ENCODE measurements at places on chromosomes 5 and 9.
A peak's percentile ranks its signal among the peaks of the same experiment; 100 is the strongest.

- no peak for DNase-seq
Measured at GRCh38 chr9:19286634-19287188, 56.2 kb downstream of the DENND4C start.

DNA sequence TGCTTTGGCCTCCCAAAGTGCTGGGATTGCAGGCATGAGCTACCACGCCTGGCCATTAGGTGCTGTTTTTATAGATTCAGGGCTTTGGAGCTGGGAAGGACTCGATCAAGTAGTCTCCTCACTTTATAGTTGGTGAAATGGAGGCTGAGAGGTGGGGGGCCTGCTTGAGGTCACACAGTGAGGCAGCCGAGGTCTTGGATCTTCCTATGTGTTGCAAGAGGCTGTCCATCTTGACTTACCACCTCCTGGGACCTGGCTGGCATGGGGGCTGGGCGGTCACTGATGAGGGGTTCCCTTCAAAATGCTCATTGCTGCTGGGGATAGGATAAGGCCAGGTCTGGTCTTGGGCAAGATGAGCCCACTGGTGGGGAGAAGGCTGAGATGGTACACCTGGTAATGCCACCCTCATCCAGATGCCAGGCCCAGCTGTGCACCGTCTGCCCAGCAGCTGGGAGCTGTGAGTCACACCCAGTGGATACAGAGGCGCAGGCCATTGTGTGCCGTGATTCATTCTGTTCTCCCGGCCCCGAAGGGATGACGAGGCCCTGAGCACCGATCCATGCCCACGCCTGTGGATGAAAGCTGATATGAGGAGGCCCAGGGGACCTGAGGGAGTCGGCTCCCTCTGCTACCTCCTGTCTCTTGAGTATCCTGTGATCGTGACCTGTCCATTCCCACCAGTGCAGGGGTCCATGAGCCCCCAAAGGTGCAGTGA, 10.5 kb upstream of the NDST1 start:
- no peak for DNase-seq

DNA sequence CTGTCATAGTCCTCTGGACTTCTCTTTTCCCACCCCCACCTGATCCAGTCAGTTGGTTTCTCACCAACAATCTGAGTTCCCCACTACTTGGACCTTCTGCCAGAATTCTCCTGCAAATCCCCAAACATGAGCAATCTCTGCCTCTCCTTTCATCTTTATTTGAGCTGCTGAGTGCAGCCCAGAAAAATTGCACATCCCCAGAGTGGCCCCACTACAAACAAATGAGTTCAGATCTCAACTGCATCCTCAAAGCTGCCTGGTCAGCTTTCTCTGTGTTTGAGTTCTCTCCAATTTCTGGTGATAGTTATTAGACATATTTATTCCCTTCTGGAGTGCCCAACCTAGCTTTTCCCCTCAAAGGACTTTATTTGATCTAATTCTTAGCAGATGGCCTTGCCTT, 102.2 kb downstream of the PSAT1 start:
- DNase-seq: no peak

- DNase-seq: no peak
Measured at GRCh38 chr5:103364074-103364473, 105.5 kb downstream of the MACIR start.

- DNase-seq: no peak
Measured at GRCh38 chr9:136100700-136101614, 5.9 kb upstream of the NACC2 start.

DNA sequence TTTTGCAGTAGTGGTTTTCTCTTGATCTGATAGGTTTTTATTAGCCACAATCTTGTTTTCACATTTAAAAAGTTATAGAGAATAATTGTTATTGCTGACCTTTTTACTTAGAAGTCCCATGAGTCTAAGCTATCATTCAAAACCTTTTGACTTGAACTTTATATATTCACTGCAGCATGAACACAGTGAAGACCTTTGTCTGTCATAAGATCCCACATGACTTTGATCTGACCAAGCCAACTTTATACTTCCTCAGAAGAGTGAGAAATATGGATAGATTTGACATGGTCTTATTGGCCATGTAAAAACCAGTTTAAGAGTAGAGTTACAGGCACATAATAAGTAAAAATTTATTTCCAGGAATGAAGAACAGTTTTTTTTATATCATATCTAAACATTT, 34.1 kb downstream of the RAD1 start:
- no peak for DNase-seq

DNA sequence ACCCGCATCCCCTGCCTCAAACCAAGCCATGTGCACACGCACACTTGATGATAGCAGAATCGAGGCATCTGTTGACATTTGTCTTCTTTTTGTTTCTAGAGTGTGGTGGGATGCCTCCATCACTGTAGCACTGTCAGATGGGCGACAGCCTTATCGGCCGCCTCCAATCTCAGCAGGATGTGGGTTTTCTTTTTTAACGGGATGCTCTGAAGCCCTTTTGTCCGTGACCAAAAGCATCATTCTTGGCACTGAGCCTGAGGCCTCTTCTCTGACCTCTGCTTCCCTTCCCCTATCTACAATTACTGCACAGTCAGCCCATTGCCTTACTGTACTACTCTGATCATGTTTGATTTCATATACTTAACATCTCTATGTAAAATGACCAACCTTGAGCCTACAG, 78.3 kb downstream of the LMNB1 start:
- DNase-seq: peak; percentile 61

DNA sequence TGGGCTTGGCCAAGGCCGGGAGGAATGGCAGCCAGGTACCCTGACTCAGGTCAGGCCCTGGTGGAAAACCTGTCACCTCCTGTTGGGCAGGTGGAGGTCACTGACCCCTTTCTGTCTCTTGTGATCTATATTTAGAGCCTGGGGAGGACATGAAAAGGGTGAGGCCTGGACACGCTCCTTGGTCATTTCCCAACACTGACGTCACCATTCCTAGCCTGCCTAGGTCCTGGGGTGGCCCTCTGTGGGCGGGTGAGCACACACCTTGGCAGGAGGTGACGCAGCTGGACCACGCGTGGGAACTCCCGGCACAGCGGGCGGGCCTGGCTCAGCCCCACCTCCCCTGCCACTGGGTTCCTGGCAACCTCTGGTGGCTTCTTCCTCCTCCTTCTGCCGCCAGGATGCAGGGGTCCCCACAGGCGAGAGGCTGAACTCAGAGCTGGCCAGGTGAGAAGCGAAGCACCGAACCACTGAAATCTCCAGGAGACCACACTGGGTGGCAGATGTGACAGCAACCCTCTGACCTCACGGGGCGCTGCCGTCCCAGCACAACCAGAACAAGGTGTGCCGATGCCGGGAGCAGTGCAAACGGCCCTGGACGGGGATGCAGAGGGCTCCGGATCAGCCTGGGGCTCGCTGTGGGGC, 6.4 kb upstream of the RALGDS start:
- no peak for DNase-seq

DNA sequence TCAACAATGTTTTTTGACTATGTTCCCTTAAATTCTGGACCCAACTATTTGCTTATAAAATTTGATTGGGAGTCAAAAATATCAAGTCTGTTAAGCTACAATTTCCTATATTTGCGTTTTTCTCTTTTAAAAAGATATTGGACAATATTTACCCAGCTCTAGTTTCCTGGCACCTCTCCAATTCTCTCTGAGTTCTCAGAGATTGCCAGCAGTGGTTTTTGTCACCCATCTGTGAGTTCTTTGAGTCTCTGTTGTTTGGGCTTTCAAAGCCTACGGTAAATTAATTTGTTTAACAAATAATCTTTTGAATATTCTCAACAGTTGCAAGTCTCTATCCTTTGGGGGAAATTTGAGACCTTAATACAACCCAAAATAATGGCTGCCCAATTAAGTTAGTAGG, 174.2 kb upstream of the PUM3 start:
- no peak for DNase-seq

DNA sequence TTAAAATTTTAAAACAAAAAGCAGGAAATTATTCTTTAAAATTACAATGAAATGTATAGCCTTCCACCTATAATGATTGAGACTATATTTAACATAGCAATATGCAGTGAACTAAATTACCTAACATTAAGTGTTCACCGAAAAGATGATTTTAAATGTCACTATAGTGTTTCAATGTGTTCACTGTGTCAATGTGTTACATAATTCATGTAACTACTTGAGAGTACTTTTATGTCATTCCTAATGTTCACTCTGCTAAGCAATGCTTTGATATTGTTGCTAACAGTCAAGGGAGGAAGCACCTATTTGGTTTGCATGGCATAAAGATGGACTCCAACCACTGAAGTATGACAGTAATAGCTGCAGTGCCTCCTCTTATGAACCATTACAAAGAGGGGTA, 629.8 kb upstream of the C9orf72 start:
- DNase-seq: no peak

DNA sequence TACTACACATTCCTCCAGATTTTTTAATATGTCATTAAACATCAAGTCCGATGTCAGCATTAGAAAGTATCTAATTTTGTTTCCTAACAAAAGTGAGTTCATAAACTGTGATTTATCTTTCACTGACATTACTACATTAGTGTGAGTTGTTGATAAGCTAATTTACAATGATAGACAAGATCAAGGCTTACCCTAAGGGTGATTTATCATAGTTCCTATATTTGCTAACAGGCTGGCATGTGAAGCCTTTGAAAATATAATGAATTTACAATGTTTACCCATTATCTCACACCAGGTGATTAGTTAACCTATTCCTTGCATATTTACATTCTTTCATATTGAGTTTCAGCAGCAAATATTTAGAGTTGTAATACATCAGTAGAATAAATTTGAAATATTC, 1096.9 kb upstream of the NUDT12 start:
- DNase-seq: no peak

GRCh38 chr5:56588636-56589480, 226.5 kb upstream of the MAP3K1 start:
- peak; percentile 51 for DNase-seq

GRCh38 chr5:89711526-89711925, 698.0 kb downstream of the CETN3 start:
- DNase-seq: no peak

- DNase-seq: no peak
Measured at GRCh38 chr9:3136230-3136629, 292.3 kb upstream of the PUM3 start.

DNA sequence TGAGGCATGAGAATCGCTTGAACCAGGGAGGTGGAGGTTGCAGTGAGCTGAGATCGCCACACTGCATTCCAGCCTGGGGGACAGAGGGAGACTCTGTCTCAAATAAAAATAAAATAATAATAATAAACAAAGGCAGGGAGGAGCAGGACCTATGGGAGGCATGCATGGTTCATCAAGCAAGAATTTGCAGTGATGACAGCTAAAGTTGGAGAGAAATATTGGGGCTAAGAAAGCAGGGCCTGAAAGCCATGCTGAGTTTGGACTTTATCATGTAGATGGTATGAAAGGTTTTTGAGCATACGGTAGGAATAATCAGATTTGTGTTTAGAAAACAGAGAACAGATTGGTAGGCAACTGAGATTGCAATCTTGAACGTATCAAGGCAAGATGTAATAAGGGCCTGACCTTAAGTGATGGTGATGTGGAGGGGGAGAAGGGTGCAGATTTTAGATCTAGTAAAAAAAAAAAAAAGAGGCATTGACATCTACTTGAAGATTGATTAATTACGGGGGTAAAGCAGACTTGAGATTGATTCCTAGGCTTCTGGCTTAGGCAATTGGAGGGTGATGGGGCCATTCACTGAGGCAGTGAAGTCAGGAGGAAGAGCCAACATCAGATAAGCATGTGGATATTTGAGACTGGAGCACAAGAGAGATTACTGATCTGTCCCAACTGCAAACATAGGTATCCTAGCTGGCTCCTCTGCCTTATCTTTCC, 50.7 kb downstream of the CFAP95 start:
- DNase-seq: no peak

Data from Jurkat, Clone E6-1 (cell line).